ENCODE measurements at places on chromosomes 7 and 10. TPM values are rescaled to one million over a fixed set of nuclear protein-coding genes. Genes with fewer than 3 reads are reported as not detected.

DNA sequence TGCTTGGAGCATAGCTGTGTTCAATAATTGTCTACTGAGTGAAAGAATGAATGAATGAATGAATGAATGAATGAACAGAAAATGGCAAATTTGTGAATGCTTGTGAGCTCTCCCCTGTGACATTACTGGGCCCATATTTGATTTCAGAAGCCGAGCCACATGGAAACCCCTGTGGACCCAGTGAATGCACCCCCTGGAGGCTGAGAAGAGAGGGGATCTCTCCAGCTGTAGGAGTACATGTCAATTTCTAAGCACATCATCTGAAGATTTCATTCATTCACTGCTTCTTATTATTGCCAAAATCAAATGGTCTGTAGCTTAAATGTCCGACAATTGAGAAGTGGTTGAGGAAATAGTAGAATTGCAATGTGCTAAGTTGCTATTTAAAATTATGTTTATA, 58.3 kb upstream of the DOCK1 start:
- no peaks in the 10 kb centered on the region for H3K36me3 ChIP-seq
- H3K27ac ChIP-seq, result no peak overlapping the region
- no peaks in the 10 kb centered on the region for H3K4me1 ChIP-seq
- no peaks in the 10 kb centered on the region for H3K27me3 ChIP-seq

DNA sequence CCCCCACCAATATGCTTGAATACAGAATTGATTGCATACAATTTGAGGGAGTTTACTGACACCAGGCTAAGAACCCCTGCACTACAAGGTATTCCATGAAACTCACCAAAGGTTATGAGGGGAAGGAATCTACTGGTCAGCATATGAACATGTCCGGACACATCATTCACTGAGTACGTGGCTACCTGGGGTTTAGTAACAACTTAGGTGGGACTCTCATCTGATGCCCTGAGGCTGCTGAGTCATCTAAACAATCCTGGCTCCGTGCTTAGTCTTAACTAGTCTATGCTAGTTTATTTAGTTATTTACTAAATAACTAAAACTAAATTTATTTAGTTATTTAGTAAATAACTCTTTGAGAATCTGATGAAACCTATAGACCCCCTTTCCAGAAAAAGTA, 11.3 kb downstream of the PI4K2A start:
- H3K27ac ChIP-seq, result no peak overlapping the region
- no peaks in the 10 kb centered on the region for H3K4me1 ChIP-seq
- no peaks in the 10 kb centered on the region for H3K27me3 ChIP-seq
- no peak overlapping the region for H3K4me3 ChIP-seq

DNA sequence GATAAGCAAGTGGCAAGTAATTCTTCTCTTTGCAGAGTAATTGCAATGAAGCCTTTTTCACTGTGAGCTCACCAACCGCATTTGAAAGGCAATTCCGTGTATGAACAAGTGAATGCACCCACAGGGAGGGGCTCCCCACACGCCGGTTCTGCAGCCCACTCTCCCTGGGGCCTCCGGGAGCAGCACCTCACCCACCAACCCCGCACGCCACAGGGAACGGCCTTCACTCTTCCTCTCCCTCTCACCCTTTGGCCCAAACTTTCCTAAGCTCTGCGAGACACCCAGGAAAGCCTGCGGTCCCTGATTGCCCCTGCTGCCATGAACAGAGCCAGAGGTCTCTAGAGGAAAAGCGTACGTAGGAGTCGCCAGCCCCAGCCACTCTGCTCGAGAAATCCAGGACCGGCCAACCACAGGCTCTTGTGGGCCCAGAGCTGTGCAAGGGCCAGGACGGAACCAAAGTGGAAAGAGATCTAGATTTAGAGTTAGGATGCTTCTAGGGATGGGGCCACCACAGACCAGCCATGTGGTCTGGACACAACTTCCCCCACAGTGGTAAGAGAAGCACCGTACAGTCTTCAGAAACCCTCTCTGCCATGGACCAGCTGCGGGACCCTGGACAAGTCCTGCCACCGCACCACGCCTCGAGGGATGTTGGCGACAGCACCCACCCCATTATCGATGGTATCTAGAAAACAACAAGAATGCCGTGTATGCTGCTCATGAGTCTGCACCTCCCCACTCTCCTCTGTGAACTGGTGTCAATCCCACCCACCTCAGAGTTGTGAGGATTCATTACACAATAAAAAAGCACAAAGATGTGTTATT, 3.6 kb downstream of the WDR86 start:
- H3K4me1 ChIP-seq, result peaks cover 10% of the 10 kb centered on the region
- no peaks in the 10 kb centered on the region for H3K27me3 ChIP-seq
- H3K27ac ChIP-seq, result no peak overlapping the region
- no peak overlapping the region for H3K4me3 ChIP-seq
- no peaks in the 10 kb centered on the region for H3K36me3 ChIP-seq

DNA sequence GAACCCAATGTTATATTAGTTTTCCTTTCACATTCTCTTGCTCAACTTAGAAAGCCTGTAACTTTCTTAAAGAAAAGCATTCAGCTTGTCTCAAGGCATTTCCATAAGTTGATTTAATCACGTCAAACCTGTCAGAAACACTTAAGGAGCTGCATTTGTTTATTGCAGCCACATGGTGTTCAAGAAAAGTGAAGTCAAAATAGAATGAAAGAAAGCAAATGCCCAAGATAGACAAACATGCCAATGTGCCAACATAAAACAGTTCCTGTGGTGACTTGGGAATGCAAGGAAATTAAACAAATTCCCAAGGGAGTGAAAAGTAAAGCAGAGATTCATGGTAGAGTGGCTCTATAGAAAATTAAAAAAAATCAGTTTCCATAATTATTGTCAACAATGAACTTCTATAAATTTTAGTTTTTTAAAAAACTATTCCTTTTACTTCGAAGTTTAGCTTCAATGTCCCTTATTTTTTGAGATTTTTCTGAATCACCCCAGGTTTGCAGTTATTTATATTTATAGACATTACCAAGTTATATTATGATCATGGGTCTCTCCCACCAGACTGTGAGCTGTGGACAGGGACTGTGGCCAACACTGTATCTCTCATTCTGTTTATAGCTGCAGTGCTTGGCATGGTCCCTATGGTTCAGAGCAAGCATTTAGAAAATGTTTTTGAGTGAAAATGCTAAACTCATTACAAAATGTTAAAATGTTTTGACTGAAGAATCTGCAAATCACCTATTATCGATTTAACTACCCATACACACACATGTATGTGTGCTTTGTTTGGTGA, 887.4 kb downstream of the REEP3 start:
- no peaks in the 10 kb centered on the region for H3K36me3 ChIP-seq
- no peak overlapping the region for H3K4me3 ChIP-seq
- H3K27me3 ChIP-seq, result no peaks in the 10 kb centered on the region
- DNase-seq, result no peak
- no peaks in the 10 kb centered on the region for H3K4me1 ChIP-seq

GRCh38 chr7:91287371-91288084, 23.3 kb downstream of the FZD1 start:
- H3K27ac ChIP-seq, result peak overlapping the region; percentile 50
- no peaks in the 10 kb centered on the region for H3K27me3 ChIP-seq
- H3K4me3 ChIP-seq, result no peak overlapping the region
- H3K36me3 ChIP-seq, result no peaks in the 10 kb centered on the region
- no peak for DNase-seq

GRCh38 chr7:45178241-45179225, 20.9 kb downstream of the RAMP3 start:
- H3K36me3 ChIP-seq, result no peaks in the 10 kb centered on the region
- H3K27me3 ChIP-seq, result no peaks in the 10 kb centered on the region
- H3K4me3 ChIP-seq, result no peak overlapping the region
- no peak for DNase-seq
- no peaks in the 10 kb centered on the region for H3K4me1 ChIP-seq

GRCh38 chr7:36208997-36209813, 56.2 kb downstream of the EEPD1 start:
- no peak for DNase-seq
- H3K4me3 ChIP-seq, result no peak overlapping the region
- H3K4me1 ChIP-seq, result peaks cover 22% of the 10 kb centered on the region
- no peaks in the 10 kb centered on the region for H3K27me3 ChIP-seq
- no peaks in the 10 kb centered on the region for H3K36me3 ChIP-seq

GRCh38 chr10:133030781-133031180, 56.9 kb upstream of the ADGRA1 start:
- no peak for DNase-seq
- H3K36me3 ChIP-seq, result no peaks in the 10 kb centered on the region
- H3K27ac ChIP-seq, result no peak overlapping the region
- no peaks in the 10 kb centered on the region for H3K4me1 ChIP-seq
- H3K27me3 ChIP-seq, result no peaks in the 10 kb centered on the region

- peak; percentile 63 for DNase-seq
- H3K4me1 ChIP-seq, result peaks cover 23% of the 10 kb centered on the region
- no peak overlapping the region for H3K4me3 ChIP-seq
- H3K27me3 ChIP-seq, result no peaks in the 10 kb centered on the region
- no peaks in the 10 kb centered on the region for H3K36me3 ChIP-seq
- peak overlapping the region; percentile 32 for H3K27ac ChIP-seq
These were observed 5.8 kb upstream of the POLM start for GRCh38 chr7:44087911-44088838.

GRCh38 chr7:50203521-50203920, 101.0 kb upstream of the IKZF1 start:
- no peak overlapping the region for H3K27ac ChIP-seq
- no peaks in the 10 kb centered on the region for H3K27me3 ChIP-seq
- H3K36me3 ChIP-seq, result no peaks in the 10 kb centered on the region

DNA sequence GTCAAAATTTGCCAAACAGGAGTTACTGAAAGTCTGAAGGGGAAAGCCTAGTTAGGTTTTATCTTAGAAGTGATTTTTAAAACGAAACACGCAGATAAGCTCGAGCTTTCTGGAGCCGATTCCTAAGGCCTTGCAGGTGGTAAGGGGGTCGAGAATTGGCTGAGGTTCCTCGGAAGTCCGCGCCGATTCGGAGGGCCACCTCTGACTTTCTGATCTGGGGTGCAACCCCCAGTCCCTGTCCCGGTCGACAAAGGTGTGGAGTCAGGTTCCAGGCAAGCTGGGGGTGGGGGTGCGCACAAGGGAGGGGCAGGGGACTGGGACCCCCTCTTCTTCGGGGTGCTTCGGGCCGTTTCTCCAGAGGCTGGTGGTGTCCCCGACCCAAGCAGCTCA, 701 bp upstream of the CUL1 start:
- peak overlapping the region; percentile 98 for H3K4me3 ChIP-seq
- no peaks in the 10 kb centered on the region for H3K36me3 ChIP-seq
- no peaks in the 10 kb centered on the region for H3K27me3 ChIP-seq
- DNase-seq, result peak; percentile 45
- peaks cover 19% of the 10 kb centered on the region for H3K4me1 ChIP-seq
- H3K27ac ChIP-seq, result peak overlapping the region; percentile 99

DNA sequence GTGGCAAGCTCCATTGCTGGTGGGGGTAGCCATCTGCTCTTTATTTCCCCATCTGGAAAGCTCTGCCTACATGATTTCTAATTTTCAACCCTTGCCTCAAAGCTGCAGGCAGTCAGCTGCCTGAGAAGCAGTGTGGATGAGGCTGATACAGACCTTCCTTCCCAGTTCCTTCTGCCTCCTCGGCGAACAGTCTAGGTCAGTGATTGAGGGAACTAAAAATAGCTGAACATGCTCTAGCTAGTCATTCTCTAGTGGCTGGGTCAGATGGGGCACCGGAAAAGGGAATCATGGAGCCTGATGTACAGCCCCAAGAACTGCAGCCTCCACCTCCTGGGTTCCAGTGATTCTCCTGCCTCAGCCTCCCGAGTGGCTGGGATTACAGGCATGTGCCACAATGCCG, 48.7 kb downstream of the NAMPT start:
- no peaks in the 10 kb centered on the region for H3K27me3 ChIP-seq
- no peak for DNase-seq
- no peaks in the 10 kb centered on the region for H3K4me1 ChIP-seq
- no peak overlapping the region for H3K27ac ChIP-seq

DNA sequence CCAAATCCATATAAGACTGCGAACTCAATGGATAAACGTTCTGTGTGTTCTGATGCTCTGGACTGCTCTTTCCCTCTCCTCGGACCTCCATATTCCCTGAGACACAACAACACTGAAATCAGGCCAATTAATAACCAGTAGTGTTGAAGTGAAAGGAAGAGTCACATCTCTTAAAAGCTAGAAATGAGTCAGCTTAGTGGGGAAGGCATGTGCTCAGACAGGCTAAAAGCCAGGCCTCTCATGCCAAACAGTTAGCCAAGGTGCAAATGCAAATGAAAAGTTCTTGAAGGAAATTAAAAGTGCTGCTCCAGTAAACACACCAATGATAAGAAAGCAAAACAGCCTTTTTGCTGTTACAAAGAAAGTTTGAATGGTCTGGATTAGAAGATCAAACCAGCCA, 29.3 kb downstream of the TNS3 start:
- H3K36me3 ChIP-seq, result no peaks in the 10 kb centered on the region
- H3K27me3 ChIP-seq, result no peaks in the 10 kb centered on the region
- DNase-seq, result no peak
- H3K4me3 ChIP-seq, result no peak overlapping the region
- H3K4me1 ChIP-seq, result peaks cover 26% of the 10 kb centered on the region
- no peak overlapping the region for H3K27ac ChIP-seq

DNA sequence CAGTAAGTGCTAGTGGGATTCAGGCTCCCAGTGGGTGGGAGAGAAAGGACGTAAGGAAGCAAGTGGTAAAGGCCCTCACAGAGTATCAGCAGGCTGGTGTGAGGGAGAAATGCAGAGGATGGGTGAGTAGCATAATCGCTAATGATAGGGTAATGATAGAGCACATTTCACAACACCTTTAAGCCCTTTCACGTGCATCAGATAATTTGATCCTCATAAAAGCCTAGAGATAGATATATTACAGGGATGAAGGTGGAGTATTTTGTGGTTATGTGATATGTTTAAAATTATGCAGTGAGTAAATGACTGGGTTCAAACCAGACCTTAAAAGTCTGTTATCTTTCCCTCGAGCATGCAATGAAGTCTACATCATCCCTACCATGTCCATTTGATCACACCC, 10.3 kb downstream of the LEP start:
- H3K4me1 ChIP-seq, result no peaks in the 10 kb centered on the region
- H3K27ac ChIP-seq, result no peak overlapping the region
- H3K27me3 ChIP-seq, result no peaks in the 10 kb centered on the region

DNA sequence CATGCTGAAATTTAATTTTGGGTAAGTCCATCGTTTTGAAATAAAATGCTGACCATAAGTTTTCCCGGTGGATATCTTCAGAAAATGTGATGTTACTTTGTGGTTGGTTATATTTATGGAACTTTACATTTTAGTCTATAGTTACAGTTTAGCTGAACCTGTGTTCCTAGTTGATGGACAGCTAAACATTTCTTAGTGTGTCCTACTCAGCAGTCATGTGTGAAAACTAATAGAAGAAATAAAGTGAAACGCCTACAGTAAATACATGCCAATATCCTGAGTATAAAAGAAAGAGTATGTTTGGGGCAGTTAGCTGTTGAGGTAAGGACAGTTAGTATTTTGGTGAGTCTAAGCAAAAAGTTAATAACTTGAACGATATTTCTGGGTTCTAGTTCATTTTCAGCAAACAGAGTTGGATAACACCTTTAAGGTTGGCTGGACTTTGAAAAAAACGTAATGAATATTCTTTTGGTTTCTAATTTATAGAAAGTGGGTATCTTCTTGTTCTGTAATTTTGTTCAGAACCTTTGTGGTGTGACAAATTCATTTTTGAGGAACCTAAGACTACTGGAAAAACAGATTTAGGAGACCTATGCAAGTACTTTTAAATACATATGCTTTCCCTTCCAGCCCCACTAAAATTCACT, 28.7 kb downstream of the LCOR start:
- no peak overlapping the region for H3K4me3 ChIP-seq
- no peak for DNase-seq
- no peak overlapping the region for H3K27ac ChIP-seq
- no peaks in the 10 kb centered on the region for H3K36me3 ChIP-seq

ERVW-1 gene
- 7.5 TPM for total RNA-seq

SHH gene
- 0.06 TPM for total RNA-seq

LRRC61 gene
- 18.4 TPM for total RNA-seq

CPED1 gene
- 11.8 TPM for total RNA-seq

EN2 gene
- total RNA-seq, result 0.81 TPM

PITX3 gene
- total RNA-seq, result 0.74 TPM

BTAF1 gene
- 60.9 TPM for total RNA-seq

SP8 gene
- total RNA-seq, result 2.1 TPM

UCN3 gene
- not detected for total RNA-seq

ITPRID1 gene
- 1.6 TPM for total RNA-seq

TAS2R3 gene
- 12.3 TPM for total RNA-seq

CPXM2 gene
- total RNA-seq, result 17.5 TPM

Measured in testis (tissue), 5 donors.